SW 1271 (cell line): ENCODE measurements at places on chromosomes 1 and 21.

DNA sequence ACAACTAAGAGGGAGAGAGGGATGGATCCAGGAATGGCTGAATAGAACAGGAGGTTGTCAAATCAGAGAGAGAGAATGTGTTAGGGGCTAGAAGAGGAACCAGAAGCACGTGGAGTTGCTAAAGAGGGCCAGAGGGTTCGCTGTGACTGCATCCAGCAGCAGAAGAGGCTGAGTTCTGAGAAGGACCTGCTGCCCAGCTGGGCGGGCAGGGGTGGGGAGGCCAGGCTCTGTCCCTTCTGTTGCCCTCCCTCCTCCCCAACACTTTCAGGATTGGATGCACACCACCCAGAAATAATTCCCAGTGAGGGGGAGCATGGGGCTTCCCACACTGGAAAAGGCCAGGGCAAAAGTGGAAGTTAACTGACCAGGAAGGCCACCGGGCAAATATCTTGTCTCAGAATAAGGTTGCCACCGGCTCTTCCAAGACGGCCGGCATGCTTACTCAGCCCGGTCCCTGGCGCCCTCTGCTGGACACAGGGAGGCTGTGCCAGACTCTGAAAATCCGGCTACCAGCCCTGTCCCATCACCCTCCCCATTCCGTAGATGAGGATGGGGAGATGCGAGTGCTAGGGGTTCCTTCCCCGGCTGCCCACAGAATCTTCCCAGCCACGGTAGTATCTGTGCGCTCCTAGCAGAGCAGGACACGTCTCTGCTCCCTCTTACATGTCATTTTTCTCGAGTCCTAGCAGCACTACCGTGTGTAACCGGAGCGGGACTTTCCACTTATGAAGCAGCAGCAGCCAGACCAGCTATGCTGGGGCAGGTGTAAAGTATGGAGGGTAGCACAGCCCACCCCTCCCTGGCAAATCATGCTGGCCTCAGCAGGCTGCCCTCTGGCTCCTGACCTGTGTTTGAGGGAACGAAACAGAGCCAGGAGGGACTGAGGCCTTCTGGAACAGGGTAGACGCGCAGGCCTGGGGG is 46.8 kb upstream of the A3GALT2 start:
- DNase-seq, result peak; percentile 41

DNA sequence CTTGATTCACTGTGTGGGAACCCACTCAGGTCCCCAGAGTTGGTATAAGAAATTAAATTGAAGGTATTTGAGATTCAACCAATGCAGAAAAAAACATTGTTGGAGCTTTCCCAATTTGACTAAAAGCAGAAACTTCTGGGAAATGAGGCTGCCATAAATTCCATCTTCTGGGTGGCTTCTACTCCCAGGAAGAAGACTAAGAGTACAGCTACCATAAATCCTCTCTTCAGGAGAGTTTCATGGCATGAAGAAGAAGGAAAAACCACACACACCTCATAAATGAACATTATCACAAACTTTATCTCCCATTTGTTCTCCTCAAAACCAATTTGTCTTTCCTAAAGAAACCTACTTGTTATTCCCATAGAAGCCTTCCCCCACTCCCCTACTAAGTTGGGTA is 283.9 kb downstream of the DPYD start:
- DNase-seq, result no peak

GRCh38 chr1:157369808-157370521 is 182.3 kb downstream of the FCRL5 start:
- DNase-seq, result peak; percentile 33

GRCh38 chr1:183048087-183049085 is 25.2 kb downstream of the LAMC1 start:
- no peak for DNase-seq

- DNase-seq, result no peak
These were observed 80.5 kb upstream of the TTC39A start for GRCh38 chr1:51410568-51411460.

DNA sequence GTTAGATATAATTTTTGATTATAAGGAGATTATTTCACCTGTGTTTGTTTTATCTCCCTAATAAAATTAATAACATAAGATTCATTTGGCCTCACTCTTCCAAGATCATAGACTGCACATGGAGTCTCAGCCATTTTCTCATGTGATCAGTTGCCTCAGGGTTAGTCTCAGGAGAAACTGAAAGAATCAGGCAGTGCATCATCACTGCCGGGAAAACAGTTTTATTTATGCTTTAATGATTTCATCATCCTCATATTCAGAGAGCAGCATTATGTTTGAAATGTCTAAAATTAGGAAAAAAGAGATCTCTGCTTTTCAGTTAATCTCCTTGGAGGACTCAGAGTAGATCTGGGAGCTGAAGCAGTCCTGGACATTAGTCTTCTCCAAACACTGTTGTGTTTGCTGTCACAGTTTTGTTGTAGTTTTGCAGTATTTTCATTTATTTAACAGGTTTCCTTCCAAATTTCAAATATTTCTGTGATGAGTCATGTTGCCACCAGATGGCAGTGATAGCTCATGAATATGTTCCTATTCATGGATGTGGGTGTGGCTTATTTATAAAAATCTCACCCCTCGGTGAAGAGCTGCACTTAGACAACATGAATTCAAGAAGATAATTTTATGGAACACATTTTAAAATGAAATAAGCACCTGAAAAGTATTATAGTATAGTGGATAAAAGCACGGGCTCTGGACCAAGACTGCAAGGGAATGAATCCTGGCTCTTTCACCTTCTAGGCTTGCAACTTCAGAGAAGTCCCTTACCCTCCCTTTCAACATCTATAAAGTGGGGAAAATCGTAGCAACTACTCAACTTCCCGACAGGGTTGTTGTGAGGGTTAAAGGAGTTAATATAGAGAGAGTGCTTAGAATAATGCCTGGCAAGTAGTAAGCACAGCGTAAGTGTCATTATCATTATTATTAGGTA is 31.2 kb downstream of the CHD1L start:
- peak; percentile 43 for DNase-seq

DNA sequence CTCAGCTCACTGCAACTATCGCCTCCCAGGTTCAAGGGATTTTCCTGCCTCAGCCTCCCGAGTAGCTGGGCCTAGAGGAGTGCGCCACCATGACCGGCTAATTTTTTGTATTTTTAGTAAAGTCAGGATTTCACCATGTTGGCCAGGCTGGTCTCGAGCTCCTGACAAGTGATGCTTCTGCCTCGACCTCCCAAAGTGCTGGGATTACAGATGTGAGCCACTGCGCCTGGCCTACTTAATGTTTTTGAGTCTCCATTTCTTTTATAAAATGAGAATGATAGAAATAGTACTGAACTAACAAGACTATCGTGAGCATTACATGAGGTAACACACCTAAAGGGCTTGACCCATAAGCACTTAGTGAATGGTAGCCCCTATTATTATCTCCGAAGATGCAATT is 21.4 kb downstream of the NUAK2 start:
- DNase-seq, result no peak

DNA sequence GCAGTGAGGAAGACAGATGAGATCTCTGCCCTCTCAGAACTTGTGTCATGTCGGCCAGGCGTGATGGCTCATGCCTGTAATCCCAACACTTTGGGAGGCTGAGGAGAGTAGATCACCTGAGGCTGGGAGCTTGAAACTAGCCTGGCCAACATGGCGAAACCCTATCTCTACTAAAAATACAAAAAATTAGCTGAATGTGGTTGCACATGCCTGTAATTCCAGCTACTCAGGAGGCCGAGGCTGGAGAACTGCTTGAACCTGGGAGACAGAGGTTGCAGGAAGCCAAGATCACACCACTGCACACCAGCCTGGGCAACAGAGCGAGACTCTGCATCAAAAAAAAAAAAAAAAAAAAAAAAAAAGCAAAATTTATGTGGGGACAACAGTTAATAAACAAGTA is 40.9 kb upstream of the RALGPS2 start:
- DNase-seq, result no peak

DNA sequence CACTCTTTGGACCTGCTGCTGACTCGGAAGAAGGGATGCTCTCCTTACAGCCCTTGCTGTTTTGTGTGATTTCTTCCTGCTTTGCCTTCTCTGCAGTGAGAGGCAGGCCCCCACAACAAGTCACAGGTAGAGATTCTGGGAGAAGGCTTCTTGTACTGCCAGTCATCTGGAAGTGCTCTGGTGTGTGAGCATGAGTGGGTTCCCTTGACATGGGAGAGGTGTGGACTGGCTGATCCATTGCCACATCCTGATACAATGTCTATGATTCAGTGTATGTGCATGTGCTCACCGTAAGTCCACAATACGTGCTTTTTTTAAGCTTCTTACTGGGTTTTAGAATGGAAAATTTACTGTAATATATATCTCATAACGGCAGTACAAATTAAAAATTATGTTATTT is 46.0 kb upstream of the PLA2G4A start:
- no peak for DNase-seq

DNA sequence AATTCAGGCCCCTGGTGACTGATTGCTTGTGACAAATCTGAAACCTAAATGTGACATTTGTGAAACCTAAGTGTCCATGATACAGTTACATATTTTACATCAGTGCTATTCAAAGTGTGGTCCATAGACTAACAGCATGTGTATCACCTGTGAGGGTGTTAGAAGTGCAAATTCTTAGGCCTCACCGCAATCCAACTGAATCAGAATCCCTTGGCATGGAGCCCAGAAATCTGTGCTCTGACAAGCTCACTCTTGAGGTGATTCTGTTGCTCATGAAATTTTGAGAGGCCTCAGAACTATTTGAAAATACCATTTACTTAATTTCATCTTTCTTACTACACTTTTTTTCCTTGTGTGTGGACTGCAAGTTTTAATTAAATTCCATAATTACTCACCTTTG is 587.9 kb downstream of the ADGRL2 start:
- DNase-seq, result no peak

DNA sequence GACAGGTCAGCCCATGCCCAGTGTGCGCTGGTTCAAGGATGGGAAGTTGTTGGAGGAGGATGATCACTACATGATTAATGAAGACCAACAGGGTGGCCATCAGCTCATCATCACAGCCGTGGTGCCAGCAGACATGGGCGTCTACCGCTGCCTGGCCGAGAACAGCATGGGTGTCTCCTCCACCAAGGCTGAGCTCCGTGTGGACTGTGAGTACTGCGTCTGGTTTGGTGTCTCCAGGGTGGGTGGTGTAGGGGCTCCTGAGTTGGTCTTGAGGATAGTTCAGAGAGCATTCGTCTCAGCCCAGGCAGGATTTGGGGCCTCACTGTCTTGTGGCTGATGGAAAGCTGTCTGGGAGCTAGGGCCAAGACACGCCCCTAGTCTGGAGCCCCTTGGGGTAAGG is 83.2 kb downstream of the TRIM11 start:
- no peak for DNase-seq

GRCh38 chr1:31423418-31423947 is 10.5 kb downstream of the SERINC2 start:
- DNase-seq, result no peak

GRCh38 chr1:170800265-170800664 is 135.1 kb upstream of the MROH9 start:
- DNase-seq, result no peak

GRCh38 chr1:53615101-53615500 is 123.9 kb downstream of the GLIS1 start:
- DNase-seq, result no peak

DNA sequence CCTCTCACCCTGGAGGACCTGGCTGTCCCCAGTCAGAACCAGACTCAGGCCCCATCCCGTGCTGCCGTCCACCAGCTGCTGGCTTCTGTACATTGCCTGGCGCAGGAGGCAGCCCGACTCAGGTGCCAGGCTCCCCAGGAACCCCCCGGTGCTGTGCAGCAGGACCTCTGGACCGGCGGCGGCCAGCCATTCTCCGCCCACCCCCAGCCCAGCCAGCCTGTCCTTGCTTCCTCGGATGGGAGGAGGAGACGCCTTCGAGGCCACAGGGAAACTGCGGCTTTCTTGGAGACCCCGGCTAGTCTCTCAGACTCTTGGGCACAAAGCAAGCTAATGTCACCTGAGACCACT is 4.4 kb downstream of the C1orf167 start:
- no peak for DNase-seq

- DNase-seq, result no peak
These were observed 11.3 kb upstream of the TNFRSF25 start for GRCh38 chr1:6477039-6477820.

DNA sequence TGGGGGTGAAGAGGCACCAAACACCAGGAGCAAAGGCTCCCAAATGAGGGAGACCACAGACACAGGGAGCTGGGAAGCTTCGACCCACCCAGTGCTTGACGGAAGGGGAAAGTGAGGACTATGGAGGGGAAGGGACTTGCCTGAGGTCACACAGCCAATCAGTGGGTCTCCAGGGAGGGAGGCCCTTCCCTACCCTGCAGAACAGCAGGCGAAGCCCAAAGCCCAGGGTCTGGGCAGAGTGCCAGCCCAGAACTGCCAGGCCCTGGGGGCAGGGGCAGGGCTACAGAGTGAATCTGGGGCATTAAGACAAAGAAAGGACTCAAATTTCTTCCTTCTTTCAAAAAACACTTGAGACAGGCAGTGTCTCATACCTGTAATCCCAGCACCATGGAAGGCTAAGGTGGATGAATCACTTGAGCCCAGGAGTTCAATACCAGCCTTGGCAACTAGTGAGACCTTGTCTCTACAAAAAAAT is 45.5 kb upstream of the ECE1 start:
- no peak for DNase-seq

GRCh38 chr1:201094832-201095231 is 17.4 kb downstream of the CACNA1S start:
- no peak for DNase-seq

DNA sequence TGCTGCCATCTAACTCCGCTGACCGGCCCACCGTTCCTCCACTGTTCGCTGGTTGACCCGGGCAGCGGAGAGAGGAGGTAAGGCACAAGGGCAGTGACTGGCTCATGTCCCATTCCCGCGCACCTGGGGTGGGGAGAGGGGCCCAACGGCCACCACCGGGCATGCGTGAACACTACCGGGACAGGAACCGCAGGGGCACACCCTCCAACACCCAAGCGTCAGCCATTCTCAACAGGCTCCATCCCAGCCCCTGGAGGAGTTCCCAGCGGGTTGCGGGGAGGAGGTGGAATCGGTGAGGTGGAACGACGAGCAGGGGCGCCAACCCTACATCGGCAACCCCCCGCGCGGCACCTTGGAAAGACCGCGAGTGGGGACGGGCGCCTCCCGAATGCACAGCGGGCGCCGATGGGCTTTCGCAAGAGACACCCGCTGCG is 126.7 kb downstream of the LIPI start:
- no peak for DNase-seq

GRCh38 chr1:176733661-176734060 is 270.7 kb downstream of the PAPPA2 start:
- DNase-seq, result no peak
